ENCODE measurements at places on chromosomes 3 and 15.

- H3K27ac ChIP-seq = no peak overlapping the region
- no peaks in the 10 kb centered on the region for H3K27me3 ChIP-seq
- no peaks in the 10 kb centered on the region for H3K4me1 ChIP-seq
- H3K36me3 ChIP-seq = no peaks in the 10 kb centered on the region
Measured at GRCh38 chr3:161576714-161577510, 80.3 kb downstream of the OTOL1 start.

- DNase-seq = no peak
- no peaks in the 10 kb centered on the region for H3K36me3 ChIP-seq
- no peak overlapping the region for H3K4me3 ChIP-seq
- no peaks in the 10 kb centered on the region for H3K4me1 ChIP-seq
- no peaks in the 10 kb centered on the region for H3K27me3 ChIP-seq
Measured at GRCh38 chr3:189512821-189513220, 118.4 kb upstream of the TP63 start.

DNA sequence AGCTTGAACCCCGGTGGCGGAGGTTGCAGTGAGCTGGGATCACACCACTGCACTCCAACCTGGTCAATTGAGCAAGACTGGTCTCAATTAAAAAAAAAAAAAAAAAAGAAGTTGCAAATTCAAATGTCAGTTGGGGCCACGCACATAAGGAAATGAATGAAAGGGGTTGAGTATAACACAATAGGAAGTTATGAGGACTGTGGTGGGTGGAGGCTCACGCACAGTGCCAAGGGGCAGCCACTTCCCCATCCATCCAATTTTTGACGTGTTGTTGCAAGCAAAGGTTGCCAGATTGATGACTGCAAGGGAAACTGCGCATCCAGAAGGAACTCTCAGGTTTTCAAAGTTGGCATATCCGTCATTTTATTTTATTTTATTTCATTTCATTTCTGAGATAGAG lies 532.2 kb downstream of the NTRK3 start:
- H3K27me3 ChIP-seq = no peaks in the 10 kb centered on the region
- DNase-seq = no peak
- H3K4me3 ChIP-seq = no peak overlapping the region
- no peak overlapping the region for H3K27ac ChIP-seq

DNA sequence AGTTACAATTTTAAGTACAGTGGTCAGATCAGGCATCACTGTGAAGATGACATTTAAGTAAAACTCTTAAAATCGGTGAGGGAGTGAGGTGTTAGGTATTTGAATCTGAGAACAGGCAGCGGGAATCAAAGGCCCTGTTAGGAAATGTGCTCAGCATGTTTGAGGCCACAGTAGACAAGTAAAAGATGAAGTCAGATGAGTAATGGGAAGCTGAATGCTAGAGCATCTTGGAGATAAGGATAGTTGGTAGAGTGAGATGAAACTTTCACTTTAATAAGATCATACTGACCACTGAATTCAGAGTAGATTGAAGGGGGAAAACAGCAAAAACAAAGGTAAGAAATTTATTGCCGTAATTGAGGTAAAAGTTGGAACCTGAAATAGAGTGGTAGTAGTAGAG lies 61.6 kb downstream of the DCBLD2 start:
- H3K4me3 ChIP-seq = no peak overlapping the region
- no peak overlapping the region for H3K27ac ChIP-seq

DNA sequence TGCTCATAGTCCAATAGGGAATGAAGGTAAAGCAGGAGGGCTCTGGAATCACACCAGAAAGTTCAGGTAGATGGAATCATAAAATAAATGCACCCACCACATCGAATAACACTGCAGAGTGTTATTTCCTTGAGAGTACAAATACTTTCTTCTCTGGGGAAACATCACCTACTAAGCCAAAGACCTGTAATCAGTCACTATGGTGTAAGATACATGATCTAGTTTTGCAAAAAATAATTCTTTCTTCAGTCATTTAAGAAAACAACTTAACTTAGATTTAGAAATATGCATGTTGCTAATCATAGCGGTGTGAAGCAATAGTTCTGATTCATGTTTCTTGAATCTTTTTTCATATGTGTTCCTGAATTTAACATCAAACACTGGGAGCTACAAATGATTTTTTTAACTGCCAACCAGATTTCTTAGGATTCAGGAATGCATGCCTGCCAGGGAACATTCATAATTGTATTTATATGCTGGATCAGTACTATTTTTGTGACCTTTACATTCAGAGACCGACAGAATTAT lies 40.2 kb upstream of the MEIS2 start:
- no peaks in the 10 kb centered on the region for H3K27me3 ChIP-seq
- H3K4me3 ChIP-seq = no peak overlapping the region
- H3K27ac ChIP-seq = no peak overlapping the region
- H3K36me3 ChIP-seq = no peaks in the 10 kb centered on the region
- no peaks in the 10 kb centered on the region for H3K4me1 ChIP-seq

DNA sequence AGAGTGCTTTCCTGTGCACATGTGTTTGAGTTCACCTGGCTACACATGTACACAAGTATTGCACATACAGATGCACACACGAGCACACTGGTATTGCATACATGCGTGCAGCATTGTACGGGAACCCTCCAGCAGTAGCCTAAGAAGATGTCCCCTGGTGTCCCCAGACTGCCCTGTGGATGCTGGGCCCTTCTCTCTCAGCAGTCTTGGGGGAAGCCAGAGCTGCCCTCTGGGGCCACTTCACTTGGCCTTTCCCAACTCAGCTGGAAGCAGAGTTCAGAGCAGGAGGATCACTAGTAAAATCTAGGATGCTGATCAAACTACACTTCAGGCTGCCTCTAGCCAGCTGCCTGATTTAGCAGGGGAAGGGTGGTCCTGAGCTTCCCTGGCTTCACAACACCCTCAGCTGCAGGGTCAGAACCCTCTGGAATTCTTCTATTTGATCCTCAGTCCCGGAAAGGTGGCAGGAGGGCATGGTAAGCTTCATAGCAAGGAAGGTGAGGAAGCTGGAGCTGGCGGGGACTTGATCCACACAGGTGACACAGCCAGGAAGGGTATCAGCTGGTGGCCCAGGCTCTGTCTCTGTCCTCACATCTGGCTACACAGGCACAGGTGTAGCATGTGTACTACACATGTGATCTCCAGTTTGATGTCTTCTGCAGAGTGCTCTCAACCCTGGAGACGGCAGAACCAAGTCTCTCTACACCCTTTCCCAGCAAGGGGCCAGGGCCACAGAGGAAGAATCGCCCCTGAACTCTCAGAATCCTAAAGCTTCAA lies 36.5 kb downstream of the KLF15 start:
- H3K4me3 ChIP-seq = no peak overlapping the region
- DNase-seq = no peak
- no peak overlapping the region for H3K27ac ChIP-seq
- no peaks in the 10 kb centered on the region for H3K27me3 ChIP-seq
- H3K36me3 ChIP-seq = no peaks in the 10 kb centered on the region

DNA sequence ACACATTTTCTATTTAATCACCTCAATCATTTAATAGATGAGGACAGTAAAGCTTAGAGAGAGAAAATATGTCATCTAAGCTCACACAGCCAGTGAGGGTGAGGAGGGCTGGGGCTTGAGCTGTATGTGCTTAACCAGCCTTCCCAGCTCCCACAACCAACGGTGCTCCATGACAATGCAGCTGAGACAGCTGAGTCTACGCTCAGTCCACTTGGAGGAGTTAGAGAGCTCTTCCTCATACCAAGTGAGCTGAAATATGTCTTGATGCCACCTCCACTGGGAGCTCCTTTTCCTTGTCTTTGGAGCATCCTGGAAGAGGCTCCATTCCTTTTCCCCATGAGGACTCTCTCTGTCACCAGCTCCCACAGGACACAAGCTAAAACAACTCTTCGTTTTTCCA lies 9.3 kb downstream of the HOMER2 start:
- no peaks in the 10 kb centered on the region for H3K36me3 ChIP-seq
- no peak for DNase-seq
- no peak overlapping the region for H3K27ac ChIP-seq
- no peak overlapping the region for H3K4me3 ChIP-seq
- H3K27me3 ChIP-seq = no peaks in the 10 kb centered on the region
